ENCODE measurements at places on chromosomes 13 and 19.

DNA sequence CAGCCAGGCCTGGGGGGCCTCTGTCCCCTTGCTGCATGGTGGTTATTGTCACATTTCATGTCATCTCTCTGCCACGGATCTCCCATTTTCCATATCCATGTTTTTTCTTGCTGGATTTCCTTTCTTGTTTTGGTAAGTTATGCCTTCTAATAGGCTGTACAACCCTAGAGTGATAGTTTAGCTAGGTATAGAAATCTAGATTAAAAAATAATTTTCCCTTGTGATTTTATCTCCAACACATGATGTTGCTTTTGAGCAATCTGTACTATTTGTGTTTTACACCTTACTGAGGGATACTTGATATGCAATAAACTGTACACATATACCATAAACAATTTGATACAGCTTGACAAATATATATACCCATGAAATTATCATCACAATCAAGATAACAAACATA is 17.0 kb downstream of the SOX1 start:
- no peak for DNase-seq

GRCh38 chr19:38929929-38930775 is at the start of gene SARS2:
SARS2 (minus strand) TSS chr19:38930763; CDS start chr19:38930736, 27 bp downstream.
- peak; percentile 94 for DNase-seq

GRCh38 chr19:33366127-33366526 is 7.4 kb upstream of the CEBPG start:
- no peak for DNase-seq

DNA sequence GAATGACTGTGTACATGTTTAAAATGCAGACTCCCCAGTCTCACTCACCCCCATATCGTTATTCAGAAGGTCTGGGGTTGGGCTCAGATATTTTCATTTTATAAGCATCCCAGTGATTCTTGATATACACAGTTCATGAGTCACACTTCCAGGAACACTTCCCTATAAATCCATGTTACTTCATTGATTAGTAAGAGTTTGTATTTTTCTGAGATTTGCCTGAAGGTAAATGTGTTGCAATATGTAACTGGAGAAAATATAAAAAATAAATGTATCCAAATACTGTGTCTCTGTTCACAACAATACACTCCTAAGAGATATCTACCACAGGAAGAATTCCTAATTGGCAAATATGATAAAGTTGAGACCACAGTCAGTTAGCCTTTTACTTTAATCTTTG is 6.6 kb upstream of the PDX1 start:
- no peak for DNase-seq

DNA sequence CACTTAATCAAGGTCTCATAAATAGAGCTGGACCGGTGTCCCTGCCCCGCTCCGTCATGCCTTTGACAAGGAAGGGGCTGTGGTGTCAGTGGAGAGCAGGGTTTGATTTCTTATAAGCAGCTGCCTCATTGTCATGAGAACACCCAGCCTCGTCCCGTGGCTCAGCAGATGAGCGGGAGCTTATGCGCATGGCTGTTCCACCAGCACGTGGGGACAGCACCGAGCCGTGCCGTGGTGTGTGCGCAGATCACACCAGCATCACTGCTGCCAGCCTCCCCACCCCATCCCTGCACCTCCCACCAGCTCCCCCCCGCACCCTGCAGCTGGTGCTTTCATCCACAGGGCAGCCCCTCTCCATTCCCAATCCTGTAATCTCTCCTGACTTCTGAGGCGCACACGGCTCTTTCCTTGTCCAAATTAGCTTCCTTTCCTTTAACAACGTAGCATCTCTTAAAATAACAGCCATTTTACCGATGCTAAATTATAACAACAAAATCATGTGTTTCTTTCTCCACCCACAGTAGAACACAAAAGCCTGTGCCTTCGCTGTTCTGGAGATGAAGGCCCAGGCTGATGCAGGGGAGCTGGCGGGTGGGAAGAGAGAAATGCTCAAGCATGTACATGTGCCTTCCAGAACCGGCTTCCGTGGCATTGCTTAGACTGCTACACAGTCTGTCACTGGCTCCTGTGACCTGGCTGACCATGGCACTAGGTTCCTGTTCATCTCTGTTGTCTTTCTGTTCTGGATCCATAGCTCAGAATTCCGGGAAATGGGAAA is 96.8 kb downstream of the RAB20 start:
- no peak for DNase-seq

DNA sequence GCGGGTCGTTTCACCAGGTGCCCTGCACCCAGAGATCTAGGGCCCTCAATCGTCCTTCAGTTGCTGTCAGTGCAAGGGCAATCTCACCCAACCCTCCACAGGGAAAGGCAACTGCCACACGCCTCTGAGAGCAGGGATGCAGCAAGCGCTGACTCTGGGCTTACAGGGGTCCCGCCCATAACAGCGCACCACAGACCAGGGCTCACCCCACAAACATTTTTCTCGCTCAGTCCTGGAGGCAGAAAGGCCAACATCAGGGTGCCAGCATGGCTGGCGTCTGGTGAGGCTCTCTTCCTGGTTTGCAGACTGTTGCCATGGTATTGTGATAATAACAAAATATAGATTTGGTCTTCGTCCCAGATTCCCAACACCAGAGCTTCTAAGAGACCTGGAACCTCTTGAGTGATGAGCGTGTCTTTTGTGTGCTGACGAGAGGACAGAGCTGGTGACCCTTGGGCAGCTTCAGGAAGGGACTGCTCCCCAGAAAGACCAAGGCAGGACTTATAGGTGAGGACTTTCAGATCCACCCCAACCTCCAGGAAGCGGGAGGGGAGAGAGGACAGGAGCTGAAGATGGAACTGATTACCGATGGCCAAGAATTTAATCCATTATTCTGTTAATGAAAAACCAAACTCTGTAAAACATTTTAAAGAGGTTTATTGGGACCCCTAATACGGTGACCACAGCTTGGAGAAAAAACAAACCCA is 51.3 kb downstream of the C13orf46 start:
- no peak for DNase-seq

- DNase-seq: no peak
Measured at GRCh38 chr13:31461923-31462322, 262.1 kb downstream of the B3GLCT start.

GRCh38 chr19:4521888-4522242 is 3.6 kb upstream of the PLIN4 start:
- no peak for DNase-seq

DNA sequence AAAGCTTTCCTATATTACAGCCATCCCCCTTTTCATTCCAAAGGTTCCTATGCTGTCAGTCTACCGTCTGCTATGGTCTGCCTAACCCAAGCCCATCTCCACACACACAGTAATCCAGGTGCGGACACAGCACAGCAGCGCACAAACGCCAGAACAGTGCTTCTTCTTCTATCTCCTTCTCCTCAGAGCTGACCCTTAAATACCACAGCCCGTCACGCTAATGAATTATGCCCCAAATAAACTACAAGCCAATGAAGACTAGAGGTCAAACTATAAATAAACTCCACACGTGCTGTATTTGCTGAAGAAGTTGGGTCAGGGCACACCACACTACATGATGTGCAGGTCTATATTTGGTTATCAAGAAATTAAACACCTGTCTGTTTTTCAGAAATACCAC is 71.8 kb downstream of the TBC1D4 start:
- DNase-seq: no peak

DNA sequence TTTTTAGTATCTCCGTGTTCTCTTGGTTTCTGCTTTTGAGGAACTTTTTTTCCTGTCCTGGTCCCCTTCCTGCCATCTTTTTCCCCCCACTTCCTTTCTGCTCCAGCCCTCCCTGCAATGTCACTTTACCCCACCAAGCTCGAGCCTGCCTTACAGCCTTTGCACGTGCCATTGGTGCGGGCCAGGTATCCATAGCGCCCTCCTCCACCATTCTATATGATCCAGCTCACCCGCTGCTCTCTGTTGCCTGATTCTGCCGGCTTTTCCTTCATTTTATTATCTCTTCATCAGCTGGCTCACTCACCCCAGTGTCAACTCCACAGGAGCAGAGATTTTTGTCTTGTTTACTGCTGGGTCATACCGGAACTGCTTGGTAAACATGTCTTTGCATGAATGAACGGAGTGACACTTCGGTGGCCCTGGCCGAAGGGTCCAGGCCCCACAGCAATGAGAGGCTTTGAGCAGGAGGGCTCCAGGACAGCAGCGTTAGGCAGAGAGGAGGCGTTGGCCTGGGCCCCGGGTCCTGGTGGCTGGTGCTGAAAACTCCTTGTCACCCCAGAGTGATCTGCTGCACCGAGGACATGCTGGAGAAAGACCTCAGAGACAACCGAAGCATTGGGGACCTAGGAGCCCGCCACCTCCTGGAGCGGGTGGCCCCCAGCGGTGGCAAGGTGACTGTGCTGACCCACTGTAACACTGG is 1.2 kb downstream of the MRI1 start:
- DNase-seq: no peak

DNA sequence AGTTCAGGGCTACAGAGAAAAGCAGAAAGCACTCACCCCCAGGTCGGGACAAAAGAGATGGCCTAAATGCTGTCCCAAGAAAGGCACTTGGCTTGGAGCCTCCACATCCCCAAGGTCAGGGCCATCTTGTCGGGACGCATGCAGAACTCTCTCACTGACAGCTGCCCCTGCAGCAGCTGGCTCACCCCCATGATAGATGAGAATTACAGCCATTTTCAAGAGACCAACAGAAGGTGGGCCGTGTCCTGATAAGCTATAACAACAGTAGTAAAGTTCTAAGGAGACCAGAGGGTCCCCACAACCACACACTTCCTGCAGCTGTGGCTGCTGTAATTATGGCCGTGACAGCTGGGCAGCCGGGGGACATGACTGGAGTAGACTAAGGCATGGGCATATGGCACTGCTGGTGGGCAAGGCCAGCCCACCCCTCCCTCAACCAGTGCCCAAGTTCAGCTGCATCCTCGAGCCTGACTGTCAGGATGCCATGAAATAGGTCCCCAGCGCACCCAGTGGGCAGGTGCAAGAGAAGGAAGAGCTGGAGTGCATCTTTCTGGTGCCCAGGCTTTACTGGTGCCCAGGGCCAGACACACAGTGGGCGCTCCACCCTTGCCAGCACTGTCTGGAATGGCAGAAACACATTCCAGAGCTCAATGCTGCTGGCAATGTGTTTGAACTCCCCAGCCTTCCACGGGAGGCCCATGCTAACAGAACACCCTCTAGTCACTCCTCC is 436.7 kb upstream of the ZNF507 start:
- no peak for DNase-seq

DNA sequence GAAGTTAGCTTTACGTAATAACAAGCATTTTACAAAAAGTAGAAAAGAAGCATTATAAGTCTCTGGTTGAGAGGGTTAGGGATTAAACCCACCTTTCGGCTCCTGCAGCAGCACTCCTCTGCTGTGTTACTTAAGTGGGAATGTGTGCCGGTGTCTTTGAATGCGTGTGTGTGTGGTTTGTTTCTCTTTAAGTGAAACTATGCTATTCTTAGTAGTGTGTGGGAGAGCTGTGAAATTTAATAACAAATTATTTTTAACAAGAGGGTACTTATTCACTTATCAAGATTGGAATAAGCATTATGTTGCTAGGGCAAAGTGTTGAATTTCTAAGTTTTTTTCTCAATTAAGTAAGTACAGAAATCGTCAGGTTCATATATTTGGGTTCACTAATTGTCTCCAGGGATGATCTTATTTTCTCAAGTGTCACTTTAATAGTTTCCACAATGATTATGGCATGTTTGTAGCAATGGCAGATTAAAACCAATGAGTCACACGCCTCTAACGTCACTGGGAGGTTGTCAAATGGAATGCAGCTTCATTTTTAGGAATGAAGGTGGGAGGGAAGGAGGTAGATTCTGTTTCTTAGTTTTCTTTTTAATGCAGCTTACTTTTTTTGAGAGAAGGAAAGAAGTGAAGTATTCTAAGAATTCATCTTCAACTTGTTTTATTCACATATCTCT is 151.3 kb downstream of the LMO7 start:
- no peak for DNase-seq

- no peak for DNase-seq
Measured at GRCh38 chr19:55777528-55777927, 8.6 kb downstream of the RFPL4AL1 start.
